Natural killer cell treated with Interleukin-12 subunit alpha and Interleukin-12 subunit beta and Interleukin-15 and Interleukin-18, amount 100 ng/mL, for 72 hours (primary cell): ENCODE measurements at places on chromosomes 7 and 10.

DNA sequence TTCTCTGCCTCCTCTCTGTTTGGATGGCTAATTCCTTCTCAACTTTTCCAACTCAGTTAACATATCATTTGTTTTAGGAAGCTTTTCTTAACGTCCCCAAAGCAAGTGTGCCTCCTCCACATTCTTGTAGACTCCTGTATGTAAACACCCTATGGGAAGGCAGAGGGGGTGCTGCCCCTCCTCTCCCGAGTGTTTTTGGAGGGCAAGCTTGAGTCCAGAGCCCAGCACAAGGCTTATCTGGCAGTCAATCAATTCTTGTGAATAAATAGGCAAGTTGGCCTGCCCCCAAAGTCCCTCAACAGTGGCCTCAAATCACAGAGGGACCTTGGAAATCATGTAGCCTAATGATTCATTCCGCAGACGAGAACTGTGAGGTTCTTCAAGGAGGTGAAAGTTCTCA is 305.6 kb downstream of the RPS24 start:
- no peak overlapping the region for H3K27ac ChIP-seq
- H3K27me3 ChIP-seq = peaks cover 9% of the 10 kb centered on the region
- H3K4me1 ChIP-seq = no peaks in the 10 kb centered on the region

DNA sequence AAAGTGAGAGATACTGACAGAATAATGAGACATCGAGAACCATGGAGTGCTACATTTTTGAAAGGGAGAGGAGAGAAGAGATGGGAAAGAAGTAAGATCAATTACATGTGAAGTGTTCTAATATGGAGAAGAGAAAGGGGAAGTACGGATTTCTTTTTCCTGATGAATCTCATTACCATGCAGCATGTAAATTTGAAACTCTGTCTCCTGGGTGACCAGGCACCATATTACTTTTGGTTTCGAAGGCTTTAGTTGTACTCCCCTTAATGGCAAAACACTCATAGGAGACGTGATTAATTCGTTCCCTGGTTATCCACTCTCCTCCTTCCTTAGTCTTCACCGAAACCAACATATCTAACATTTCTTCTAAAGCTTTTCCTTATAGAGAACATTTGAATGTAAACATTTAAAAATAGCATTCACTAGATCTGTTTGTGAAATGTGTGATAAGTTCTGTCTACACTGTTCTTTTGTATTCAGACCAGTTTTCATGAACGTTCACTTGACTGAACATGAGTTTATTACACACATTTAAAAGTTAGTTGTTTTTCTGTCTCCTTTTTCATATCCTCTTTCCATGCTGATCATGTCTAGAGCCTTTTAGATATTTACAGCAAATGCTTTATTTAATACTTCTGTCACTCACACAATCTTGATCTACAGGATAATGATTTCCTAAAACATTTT is 80.2 kb upstream of the MSRB2 start:
- H3K27me3 ChIP-seq = peaks cover 42% of the 10 kb centered on the region
- no peak for DNase-seq
- no peak overlapping the region for H3K27ac ChIP-seq
- no peaks in the 10 kb centered on the region for H3K4me1 ChIP-seq
- no peak overlapping the region for H3K4me3 ChIP-seq
- H3K36me3 ChIP-seq = no peaks in the 10 kb centered on the region

- no peak for DNase-seq
- H3K27ac ChIP-seq = no peak overlapping the region
- H3K4me3 ChIP-seq = no peak overlapping the region
- H3K36me3 ChIP-seq = peaks cover 43% of the 10 kb centered on the region
- H3K4me1 ChIP-seq = peaks cover 35% of the 10 kb centered on the region
These were observed 14.3 kb downstream of the BPGM start for GRCh38 chr7:134660961-134661376.

DNA sequence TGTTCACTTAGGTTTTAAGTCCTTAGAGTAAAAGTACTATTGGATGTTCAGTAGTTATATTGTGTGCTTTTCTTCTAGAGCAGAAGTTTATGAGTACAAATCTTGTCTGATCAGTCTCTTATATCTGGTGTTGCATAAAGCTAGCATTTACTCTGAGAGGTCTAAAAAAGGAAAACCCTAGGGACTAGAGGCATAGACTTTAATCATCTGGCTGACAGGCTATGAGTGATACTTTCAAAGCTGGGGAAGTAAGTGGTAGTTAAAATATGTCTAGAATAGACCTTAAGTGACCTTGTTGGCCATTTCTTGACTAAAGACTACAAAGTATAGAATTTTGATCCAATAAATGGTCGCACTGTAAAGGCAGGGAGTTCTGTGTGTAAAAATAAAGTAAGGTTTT is 32.9 kb upstream of the PHYHIPL start:
- H3K4me1 ChIP-seq = no peaks in the 10 kb centered on the region
- H3K4me3 ChIP-seq = no peak overlapping the region
- no peak for DNase-seq

- H3K4me1 ChIP-seq = peaks cover 6% of the 10 kb centered on the region
- no peak for DNase-seq
- H3K4me3 ChIP-seq = no peak overlapping the region
- H3K27ac ChIP-seq = no peak overlapping the region
These were observed 108.0 kb downstream of the SMURF1 start for GRCh38 chr7:99035723-99036545.

DNA sequence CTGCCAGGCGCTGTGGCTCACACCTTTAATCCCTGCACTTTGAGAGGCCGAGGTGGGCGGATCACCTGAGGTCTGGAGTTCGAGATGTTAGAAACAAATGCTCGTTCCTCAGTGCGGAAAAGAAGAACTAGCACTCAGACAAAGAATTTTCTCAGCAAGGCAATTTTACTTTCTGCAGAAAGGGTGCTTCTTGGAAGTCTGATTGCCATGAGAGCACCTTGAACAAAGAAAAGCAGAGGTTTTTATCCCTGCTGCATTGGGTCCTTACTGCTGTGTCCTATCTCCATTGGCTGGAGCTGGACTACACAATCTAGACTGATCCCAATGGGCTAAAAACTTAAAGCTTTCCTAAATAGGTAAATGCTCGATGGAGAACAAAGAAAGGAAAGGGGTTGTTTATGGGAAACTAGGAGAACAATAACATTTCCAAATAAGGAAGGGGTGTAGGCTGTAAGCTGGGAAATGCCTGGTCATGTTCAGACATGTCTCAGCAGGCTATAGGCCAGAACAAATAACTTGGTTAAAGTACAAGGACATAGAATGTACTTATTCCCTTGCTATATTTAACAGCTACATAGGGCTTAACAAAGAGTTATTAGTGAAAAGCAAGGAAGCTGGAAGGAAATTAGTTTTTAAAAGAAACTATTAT is 26.1 kb upstream of the ACTR3B start:
- H3K36me3 ChIP-seq = no peaks in the 10 kb centered on the region
- DNase-seq = no peak
